Stimulated activated CD8-positive, alpha-beta memory T cell treated with anti-CD3 and anti-CD28 coated beads, Interleukin-4, amount 100 ng/mL, for 1 hour (primary cell): ENCODE measurements at places on chromosomes 1 and 21.

DNA sequence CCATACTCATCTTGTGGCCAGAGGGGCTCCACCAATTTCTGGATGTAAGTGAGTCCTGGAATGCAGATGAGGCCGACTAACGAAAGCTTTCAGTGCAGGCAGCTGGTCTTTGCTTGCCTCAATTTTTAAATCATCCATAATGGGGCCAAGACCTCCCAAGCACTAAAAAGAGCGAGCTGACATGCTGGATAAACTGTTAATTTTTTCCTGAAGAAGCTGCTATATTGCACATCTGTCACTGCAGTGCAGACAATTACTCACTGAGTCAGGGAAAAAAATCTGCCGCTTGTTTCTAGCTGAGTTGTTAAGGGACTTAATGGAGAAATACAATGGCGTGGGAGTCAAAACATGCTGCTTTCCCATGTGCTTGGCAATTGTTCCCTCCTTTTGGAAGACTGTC lies 205.5 kb downstream of the GPATCH2 start:
- no peak for DNase-seq

DNA sequence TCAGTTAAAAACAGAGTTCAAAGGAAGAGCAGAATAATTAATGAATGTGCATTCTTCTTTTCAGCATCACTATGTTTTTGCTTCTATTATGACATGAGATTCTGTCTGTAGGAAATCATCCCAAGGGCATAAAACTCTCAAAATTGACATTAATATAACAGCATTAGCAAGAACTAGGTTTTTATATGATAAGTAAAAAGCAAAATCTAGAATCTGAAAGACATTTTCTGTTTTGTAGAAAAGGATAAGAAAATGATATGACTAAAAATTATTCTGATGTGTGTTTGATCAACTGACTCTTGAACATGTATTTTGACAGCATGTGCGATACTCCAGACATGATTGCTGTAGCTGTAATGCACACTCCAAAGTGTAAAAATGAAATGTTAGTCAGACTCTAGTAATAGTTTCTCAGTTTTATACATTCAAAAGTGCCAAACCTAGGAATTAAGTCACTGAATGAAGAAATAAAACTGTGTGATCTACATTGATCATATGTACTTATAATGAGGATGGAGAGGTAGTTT lies 197.3 kb downstream of the NCAM2 start:
- no peak for DNase-seq

GRCh38 chr1:158155673-158156072 lies 25.0 kb upstream of the CD1D start:
- no peak for DNase-seq

DNA sequence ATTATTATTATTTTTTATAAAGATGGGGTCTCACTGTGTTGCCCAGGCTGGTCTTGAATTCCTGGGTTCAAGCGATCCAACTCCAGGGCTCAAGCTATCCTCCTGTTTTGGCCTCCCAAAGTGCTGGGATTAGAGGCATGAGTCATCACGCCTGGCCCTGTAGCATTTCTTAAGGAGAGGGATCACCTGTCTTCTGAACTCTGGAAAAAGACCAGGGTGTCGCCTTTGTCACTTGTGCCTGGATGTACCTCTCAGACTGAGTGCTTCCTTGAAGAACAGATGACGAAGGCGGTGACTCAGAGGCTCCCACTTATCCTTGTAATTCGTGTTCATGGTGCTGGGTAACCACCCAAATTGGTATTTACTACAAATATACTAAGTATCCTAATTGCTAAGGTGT lies 2.4 kb upstream of the CGN start:
- no peak for DNase-seq

DNA sequence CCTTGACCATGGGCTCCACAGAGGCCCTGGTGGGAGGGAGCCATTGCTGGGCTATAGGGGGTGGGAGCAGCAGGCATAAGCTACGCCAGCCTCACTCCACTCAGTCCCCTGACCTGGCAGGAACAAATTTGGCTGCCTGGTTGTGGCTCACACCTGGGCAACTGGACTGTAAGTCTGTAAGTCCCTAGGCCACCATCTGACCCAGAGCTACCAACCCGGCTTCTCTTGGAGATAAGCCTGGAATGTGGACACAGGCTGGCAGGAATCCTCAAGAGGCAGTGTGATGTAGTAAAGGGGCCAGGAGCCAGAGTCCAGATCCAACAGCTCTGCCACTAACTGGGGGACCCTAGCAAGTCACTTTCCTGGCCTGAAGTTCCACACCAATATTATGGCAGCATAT lies 11.4 kb downstream of the NCF2 start:
- DNase-seq, result no peak

- no peak for DNase-seq
Measured at GRCh38 chr1:214391873-214392645, 111.1 kb downstream of the SMYD2 start.

- DNase-seq, result no peak
Measured at GRCh38 chr1:15584489-15585363, at the start of gene AGMAT. Gene AGMAT (minus strand): TSS chr1:15585051. CDS start chr1:15584967, 84 bp downstream.

DNA sequence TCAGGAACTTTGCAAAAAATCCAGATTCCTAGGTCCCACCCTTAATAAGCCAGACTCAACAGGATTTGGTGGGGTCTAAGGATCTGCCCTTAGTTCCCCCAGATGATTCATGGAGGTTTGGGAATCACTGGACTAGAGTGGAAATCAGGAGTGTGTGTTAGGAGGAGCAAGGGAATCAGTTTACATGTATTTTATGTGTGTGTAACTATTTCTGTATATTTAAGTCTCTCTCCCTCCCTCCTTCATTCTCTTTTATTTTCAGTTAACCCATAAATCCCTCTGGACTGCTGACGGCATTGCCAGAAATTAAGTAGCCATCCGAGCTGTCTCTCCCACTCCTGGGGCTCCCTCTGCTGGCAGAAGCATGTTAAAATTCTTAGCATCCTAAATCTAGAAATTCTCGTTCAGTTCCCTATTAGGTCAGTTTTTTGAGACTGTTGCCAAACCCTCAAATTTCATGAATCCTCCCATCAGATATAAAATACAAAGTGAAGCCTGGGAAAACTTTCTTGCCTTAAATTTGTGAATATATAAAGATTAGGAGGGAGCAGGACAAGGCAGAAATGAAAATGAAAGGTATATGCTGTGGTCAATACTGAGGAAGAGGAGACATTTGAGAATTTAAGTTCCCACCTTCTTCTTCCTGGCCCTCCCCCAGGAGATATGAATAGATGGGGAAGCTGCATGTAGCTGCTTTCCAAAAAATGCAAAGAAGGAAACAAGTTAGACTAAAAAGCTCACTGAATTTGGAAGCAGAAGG lies 11.7 kb upstream of the HSD11B1 start:
- peak; percentile 45 for DNase-seq

- DNase-seq, result no peak
Measured at GRCh38 chr1:147785794-147786506, 25.5 kb upstream of the GJA5 start.

DNA sequence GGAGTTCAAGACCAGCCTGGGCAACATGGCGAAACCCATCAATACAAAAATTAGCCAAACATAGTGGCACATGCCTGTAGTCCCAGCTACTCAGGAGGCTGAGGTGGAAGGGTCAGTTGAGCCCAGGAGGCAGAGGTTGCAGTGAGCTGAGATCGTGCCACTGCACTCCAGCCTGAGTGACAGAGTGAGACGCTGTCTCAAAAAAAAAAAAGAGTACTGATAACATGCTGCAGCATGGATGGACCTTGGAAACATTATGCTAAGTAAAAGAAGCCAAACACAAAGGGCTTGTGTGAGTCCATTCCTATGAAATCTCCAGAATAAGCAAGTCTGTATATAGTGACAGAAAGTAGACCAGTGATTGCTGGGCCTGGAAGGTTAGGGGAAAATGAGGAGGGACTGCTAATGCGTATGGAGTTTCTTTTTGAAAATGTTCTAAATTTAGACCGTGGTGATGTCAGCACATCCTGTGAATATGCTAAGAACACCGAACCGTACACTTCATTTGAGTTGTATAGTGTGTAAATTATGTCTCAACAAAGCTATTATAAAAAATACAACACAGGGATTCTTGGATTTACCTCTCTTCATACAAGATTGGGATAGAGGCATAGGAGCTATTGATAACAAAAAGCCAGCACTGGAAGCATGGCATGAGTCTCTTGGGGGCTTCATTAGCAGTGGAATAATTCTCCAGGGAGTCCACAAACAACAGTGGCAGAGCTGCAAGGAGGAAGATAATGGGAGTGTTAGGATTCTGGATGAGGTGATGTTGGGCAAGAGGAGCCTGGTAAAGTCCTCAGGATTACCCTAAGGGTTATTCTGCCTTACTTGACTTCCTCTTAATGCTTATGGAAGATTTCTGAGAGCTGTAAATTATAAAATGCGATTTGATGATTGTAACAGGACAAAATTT lies 73.5 kb downstream of the TTC3 start:
- DNase-seq, result no peak

DNA sequence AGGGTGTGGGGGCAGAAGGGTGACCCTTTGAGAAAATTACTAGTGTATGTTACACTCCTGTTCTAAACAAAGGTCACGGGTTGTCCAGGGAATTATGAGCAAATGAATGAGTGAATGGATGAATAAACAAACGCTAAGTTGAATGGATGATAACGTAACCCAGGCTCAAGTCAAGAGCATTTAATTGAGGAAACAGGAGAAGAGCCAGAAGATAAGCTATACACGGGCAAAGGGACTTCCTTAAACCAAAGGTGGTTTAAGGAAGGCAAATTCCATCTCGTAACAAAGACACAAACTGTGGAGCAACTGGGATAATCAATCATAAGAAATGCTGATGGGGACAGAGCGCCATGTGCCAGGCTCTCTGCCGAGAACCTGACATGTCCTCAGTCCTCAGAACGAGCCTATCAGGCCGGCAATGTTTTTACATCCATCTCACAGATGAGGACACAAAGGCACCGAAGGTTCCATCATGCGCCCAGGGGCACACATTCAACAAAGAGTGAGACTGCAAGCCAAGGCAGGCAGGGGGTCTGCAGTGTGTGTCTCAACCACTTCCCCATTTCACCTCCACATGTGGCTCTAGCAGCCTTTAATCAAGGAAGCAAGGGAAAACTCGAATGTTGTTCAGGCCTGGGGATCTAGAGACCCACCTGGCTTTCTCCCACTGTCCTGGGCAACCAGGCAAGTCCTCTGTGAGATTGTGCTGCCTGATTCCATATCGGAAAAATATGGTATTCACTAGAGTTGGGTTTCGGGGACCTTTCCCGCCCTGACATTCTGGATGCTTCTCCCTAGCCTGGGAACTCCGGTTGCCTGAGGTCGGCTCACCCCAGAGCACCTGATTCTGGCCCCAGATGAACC lies 126.8 kb upstream of the EDN2 start:
- DNase-seq, result no peak

DNA sequence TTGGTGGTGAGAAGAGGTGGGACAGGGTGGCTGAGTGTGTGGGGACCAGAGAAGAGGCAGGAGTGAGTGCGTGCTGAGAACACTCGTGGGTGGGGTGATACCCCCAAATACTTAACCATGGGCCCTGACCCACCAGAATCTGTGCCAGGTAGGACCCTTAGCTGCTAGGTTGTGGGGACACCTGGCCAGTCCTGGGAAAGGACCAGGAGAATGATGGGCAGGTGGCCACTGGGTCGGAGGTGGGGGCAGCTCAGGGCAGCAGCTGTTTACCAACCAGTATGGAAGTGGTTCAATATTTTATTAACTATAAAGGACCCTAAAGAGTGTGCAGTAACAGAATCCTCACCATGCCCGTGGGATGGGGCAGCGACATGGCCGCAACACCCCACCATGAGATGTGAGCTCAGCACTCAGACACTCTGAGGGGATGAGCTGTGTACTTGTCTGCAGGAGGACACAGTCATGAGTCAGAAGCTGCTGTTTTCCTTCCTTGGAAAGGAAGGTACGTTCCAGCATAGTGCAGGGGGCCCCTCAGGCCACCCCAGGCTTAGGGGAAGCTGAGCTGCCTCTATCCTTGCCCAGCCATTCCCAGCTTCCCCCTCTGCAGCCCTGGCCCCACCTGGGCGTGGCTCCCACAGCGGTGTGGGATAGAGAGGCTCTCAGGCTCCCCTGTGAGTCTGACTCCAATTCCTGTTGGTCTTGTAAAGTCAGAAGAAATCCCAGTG lies 25.4 kb downstream of the TEX35 start:
- no peak for DNase-seq

GRCh38 chr1:221148660-221149059 lies 269.4 kb downstream of the HLX start:
- no peak for DNase-seq
